Stromal cell of bone marrow (primary cell): ENCODE measurements at places on chromosomes 6 and 20.

DNA sequence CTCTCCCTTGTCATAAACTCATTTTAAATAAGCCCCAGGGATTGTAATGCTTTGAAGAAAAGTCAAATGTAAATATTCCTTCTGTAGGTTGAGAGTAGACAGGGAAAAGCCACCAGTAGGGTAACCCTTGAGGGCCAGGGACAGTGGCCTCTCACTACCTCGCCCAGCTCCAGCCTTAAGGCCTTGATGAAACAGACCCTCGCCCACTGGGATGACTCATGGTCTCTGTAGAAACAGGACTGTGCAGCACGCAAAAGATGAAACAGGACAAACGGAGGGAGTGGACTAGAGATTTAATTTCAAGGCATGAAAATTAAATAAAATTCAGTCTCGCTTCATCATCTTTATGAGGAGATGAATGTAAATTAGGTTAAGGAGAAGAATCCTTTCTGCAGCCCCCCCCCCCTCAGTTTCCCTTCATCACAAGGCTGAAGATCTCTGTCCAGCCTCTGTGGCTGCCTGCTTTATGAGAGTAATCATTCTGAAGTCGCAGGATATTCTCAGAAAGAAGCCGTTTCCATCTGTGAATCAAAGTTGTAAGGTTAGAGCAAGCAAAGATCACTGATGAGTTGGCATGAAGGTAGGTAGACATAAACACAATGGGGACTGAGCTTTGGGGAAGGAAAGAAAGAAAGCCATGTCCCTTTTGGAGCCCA, 60.4 kb downstream of the TMEM200A start:
- DNase-seq = no peak

GRCh38 chr20:50838707-50839385, 44.0 kb downstream of the BCAS4 start:
- DNase-seq = no peak

DNA sequence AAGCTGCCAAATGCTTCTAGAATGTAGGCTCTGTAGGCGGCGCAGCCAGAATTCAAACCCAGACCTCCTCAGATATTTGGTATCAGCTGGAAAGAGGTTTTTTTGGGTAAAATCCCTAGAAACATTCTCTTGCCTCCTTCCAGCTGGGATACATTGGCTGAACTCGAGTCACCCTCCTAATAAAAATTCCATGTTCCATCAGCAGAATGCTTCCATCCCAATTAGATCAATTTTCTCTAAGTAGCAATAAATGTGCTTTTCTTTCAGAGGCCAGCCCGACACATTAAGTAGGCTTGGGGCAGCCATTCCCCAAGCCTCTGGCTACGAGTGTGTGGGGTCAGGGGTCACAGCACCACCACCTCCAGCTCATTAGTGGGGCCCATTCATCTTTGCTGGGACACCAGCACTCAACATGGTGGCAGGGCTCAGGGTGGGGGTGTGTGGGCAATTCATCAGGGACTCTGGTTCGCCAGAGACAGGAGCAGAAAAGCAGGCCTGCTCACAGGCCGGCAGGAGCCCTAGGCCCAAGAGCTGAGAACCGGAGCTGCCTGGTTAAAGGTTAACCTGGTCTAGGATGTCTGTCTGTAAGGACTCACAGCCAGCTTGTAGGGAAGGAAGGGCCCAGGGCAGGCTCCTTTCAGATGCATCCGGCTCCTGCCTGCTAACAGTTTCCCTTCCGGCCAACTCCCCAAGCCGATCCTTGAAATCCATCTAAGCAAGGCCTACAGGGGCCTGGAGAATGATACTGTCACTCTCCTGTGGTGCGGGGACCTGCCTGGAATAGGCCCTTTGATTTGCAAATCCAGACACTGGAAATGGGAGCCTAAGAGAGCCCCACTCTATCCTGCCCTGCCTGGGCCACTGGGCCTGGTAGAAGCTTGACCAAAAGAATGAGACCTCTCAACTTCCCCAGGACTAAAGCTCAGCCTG, 159.1 kb upstream of the TOP1 start:
- no peak for DNase-seq

- no peak for DNase-seq
Observed at GRCh38 chr6:37072526-37072925, 67.1 kb downstream of the FGD2 start.

DNA sequence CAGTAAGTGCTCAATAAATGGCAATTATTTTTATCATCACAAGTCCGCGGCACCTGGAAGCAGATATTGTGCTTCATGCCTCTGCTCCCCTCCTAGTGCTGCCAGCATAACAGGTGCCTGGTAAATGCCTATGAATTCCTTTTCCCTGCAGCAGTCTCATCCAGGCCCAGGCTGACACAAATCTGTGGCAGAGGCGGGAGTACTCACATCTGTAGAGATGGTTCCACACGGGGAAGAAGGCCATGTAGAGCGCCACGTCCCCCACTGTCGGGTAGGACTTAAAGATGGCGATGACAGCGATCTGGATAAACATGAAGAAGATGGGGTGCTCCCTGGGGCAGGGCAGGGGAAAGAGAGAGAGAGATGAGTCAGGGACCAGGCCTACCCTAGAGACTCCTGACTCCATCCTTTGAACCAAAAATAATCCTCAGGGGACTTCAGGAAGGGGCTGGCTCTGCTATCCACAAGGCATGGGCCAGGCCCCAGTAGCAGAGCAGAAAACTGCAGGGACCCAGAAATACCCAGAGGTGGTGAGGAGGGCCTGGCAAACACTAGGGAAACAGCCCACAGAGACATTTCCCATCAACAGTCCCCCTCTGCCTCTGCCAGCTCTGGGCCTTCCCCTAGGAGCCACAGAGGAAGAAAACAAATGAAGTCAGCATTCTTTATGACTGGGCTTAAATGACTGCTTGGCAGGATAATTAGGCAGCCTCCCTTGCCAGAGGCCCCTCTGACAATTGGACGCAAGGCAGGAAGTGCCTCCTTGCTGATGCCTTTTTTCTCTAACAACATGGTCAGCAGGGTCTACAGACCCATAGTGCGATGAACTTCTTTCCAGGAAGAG, 23.0 kb downstream of the MAP1LC3A start:
- DNase-seq = peak; percentile 61

GRCh38 chr20:5652626-5653553, 97.3 kb upstream of the SHLD1 start:
- peak; percentile 50 for DNase-seq

- DNase-seq = no peak
Observed at GRCh38 chr6:127842562-127842961, 58.3 kb downstream of the THEMIS start.

GRCh38 chr20:53124075-53124551, 152.0 kb downstream of the TSHZ2 start:
- peak; percentile 31 for DNase-seq

- no peak for DNase-seq
Observed at GRCh38 chr6:101439790-101440189, 46.3 kb downstream of the GRIK2 start.

DNA sequence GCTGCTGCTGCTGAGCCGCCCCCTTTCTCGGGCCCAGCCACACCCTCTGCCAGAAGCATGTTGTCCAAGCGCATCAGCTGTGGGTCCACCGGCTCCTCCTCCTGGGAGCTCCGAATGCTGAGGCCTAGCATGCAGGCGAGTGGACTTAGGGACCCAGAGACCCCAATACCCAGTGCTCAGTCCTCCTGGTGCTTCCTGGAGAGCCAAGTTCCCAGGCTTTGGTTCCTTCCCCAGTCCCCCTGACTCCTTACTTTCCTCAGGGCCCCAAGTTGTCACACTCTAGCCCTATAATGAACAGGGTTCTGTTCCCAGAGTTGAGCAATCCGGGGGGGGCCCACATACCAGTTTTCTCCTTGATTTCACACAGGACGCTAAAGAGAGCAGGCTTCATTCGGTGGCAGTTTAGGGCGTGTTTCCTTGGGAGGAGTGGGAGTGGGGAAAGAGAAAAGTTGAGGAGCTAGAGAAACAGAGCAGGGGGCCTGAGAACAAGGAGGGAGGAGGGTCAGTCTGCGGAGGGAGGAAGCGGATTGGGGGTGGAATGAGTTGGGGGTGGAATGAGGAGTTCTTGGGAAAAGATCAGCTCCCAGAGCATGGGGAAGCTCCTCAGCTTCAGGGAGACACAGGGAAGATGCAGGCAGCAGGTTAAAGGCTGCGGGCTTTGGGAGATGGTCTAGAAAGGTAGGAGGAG, 1.5 kb downstream of the PBX2 start:
- no peak for DNase-seq

- peak; percentile 21 for DNase-seq
Observed at GRCh38 chr20:33531047-33531877, 41.4 kb downstream of the CBFA2T2 start.

- DNase-seq = peak; percentile 41
Observed at GRCh38 chr20:3000852-3001523, 42.4 kb upstream of the GNRH2 start.

- no peak for DNase-seq
Observed at GRCh38 chr20:63086421-63087235, 79.9 kb upstream of the BHLHE23 start.
